ENCODE measurements at places on chromosomes 7 and 10. TPM values are rescaled to one million over a fixed set of nuclear protein-coding genes. Genes with fewer than 3 reads are reported as not detected.

The CLDN15 gene
- total RNA-seq, result 16.9 TPM

GRCh38 chr10:125005312-125006187 lies 63.6 kb downstream of the ZRANB1 start:
- no peak for DNase-seq

GRCh38 chr10:30188556-30189237 lies 129.3 kb upstream of the JCAD start:
- no peak for DNase-seq

- DNase-seq, result no peak
Measured at GRCh38 chr10:64506963-64507362, 985.8 kb downstream of the REEP3 start.

DNA sequence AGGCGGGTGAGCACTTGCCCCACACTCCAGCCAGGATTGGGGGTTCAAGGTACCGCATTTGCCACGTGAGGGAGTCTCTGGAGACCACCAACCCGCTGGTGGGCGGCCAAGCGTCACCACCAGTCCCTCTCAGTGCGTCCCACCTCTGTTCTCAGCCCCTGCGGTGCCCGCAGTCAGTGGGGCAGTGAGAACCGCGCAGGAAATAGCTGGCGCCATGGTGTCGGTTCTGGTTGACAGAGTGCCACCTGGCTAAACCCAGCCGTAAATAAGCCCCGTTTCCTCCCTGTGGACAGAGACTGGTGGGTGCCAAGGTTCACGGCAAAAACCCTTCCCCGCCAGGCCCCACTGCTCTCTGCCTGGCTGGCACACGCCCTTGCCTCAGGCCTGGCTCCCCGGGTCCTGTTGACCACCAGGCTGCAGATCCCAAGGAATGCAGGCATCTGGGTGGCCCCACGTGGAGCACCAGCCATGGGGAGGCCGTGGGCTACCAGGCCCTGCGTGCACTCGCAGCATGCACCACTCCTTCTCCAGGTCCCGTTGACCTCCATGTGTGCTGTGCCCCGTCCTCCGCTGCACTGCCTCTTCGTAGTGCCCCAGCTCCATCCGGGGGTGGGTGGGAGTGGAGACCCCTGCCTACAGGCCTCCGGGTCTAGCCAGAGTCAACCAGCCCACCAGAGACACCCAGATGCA lies 140.0 kb downstream of the LHPP start:
- DNase-seq, result no peak

DNA sequence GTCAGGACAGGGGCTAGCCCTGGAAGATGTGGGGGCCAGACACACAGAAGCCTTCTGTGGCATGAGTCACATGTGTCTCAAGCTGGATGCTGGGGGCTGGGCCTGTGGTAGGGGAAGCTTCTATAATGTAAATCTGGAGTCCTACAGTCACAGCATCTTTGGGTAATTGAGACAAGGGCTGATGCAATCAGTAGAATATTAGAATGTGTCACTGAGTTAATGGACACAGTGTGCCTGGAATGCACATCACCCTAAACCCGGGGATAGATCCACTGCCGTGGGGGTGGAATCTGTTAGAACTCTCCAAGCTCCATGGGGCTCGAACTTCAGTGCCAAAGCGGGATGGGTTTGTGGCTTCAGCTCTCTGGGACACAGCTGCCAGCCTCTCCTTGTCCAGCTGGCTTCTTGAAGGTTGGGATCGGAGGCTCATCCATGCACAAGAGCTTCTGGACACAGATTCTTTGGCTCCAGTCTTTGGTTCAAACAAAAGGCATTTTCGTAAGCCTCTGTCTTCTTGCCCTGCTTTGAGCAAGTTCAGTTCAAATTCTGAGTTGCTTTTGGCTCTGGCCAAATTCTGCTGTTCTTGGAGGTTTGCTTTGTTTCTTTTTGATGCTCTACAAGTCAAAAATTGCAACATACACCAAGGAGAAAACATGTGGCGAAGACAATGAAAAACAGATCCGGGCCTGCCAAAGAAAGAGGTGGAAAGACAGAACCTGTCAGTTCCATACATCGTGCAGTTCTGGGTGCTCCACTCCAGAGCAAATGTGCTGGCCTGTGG lies 194.8 kb upstream of the ZNF32 start:
- DNase-seq, result no peak

GRCh38 chr10:33115738-33116719 lies 158.0 kb upstream of the ITGB1 start:
- DNase-seq, result peak; percentile 41

The COMMD3 gene
- total RNA-seq, result 43.0 TPM

DNA sequence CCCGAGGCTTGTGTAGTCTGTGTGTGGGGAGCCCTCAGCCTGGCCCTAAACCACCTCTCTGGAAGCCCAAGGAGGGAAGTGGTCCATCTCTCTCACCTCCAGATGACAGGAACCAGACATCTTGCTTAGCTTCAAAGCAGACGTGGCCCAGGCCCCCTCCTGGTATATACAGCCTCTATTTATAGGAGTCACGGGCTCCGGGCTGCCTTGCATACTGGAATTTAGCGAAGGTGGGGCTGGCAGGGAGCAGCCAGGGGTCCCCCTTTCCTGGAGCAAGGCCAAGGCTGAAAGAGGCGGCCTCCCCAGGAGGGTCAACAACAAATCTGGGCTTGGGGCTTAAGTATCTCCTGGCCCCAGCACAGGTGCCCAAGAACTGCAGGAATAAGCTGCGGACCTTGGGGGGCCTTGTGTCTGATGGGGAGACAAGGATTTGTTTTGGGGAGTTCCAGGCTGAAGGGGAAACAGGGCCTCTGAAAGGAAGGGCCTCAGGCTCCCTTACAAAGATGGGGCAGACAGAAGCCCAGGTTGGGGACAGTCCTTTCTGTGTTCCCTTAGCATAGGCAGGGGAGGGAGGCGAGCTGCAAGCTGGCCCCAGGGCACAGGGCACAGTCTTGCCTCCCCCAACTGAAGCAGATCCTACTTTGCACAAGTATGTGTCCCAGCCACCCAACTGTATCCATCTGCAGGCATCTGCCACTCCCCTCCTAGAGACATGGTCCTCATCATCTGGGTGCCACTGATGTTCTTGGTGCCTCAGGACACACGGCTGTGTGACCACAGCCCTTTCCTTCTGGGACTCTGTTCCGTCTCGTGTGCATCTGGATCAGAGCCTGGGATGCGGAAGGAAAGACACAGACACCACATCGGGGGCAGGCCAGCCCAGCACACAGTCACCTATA lies 11.9 kb downstream of the ZCCHC24 start:
- no peak for DNase-seq

- no peak for DNase-seq
Measured at GRCh38 chr10:121526801-121527221, 71.4 kb downstream of the FGFR2 start.

The CFTR gene
- total RNA-seq, result not detected

- DNase-seq, result no peak
Measured at GRCh38 chr10:24289235-24289634, 80.3 kb downstream of the KIAA1217 start.

DNA sequence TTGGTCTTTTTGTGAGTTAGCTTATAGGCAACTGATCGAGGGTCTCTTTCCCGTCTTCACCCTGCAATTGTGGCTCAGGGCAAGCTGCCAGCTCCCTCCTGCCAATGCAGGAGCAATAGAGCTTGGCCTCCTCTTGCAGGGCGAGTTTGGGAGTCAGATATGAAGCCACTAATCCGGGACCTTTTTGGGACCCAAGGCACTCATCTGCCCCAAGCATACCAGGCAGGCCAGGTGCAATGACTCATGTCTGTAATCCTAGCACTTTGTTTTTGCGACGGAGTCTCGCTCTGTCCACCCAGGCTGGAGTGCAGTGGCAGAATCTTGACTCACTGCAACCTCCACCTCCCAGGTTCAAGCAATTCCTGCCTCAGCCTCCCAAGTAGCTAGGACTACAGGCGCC lies 21.1 kb downstream of the LIMK1 start:
- peak; percentile 68 for DNase-seq
